Fibroblast of skin of right biceps (primary cell): ENCODE measurements at places on chromosomes 16 and 17.

GRCh38 chr17:17647524-17648178, 33.6 kb upstream of the RAI1 start:
- no peak for DNase-seq

- no peak for DNase-seq
Measured at GRCh38 chr17:33500151-33500550, 207.1 kb upstream of the ASIC2 start.

DNA sequence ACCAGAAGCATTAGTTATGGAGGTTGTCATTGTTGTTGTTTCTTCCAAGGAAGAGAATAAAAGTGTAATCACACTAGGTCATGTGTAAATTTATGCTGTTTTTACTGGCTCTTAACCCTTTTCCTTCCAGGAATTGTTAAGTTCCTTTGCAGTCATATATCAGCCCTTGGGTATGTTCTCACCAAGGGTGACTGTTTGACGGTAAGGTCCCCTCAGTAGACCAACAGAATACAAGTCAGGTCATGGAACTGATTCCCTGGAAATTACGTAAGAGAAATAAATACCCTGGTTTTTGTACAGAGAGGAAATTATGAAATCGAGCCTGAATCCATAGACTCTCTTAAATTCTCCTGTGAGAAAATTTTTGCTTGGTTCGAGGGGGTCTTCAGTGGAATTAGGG, 11.2 kb upstream of the KCNJ2 start:
- no peak for DNase-seq

DNA sequence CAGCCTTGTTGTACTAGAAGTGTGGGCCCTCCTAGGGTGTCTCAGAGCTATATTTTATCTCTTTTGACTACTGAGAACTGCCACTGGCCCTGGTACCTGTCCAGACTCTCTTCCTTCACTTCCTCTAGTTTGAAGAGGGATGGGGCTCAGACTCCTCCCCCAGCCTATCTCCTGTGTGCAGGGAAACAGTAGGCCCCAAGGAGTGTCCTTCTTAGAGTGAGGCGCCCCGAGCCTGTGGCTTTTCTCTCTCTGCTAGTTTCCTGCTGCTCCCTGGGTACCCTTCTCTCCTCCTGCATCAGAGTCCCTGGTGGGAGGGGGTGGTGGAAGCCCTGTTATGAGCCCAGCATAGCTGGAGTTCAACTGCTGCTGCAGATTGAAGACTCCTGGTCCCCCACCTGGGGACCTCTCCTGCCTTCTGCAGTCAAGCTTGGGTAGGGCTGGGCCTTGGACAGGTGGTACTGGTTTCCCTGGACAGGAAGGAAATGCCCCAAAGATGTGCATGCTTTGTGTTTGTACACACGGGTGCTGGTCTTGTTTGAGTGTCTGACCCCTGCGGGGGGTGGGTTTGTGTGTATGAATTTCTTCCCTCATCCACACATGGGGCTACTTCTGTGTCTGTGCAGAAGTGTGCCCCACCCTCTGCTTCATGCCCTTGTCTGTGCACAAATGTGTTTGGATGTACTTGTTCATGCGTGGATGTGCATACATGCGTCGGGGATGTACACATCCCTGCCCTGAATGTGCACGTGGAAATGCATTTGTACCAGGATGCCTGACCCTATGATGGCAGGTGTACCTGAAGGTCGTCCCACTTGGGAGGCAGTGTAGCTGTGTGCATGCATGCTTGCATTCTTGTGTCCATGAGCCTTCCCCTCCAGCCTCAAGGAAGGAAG, 6.9 kb downstream of the RARA start:
- DNase-seq, result no peak

DNA sequence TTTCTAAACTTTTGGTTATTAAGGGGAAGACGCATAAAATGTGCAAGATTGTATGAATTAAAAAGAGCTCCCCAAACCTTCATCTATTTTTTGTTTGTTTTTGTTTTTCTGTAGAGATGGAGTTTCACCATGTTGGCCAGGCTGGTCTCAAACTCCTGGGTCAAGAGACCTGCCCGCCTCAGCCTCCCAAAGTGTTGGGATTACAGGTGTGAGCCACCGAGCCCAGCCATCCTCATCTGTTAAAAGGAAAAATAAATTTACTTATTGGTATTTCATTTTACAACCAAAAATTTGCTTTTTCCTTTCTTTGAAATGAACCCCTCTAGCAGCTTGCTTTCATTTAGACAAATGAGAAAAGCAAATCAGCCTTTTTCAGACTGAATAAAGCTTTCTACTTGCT, 23.2 kb downstream of the RNF157 start:
- no peak for DNase-seq

DNA sequence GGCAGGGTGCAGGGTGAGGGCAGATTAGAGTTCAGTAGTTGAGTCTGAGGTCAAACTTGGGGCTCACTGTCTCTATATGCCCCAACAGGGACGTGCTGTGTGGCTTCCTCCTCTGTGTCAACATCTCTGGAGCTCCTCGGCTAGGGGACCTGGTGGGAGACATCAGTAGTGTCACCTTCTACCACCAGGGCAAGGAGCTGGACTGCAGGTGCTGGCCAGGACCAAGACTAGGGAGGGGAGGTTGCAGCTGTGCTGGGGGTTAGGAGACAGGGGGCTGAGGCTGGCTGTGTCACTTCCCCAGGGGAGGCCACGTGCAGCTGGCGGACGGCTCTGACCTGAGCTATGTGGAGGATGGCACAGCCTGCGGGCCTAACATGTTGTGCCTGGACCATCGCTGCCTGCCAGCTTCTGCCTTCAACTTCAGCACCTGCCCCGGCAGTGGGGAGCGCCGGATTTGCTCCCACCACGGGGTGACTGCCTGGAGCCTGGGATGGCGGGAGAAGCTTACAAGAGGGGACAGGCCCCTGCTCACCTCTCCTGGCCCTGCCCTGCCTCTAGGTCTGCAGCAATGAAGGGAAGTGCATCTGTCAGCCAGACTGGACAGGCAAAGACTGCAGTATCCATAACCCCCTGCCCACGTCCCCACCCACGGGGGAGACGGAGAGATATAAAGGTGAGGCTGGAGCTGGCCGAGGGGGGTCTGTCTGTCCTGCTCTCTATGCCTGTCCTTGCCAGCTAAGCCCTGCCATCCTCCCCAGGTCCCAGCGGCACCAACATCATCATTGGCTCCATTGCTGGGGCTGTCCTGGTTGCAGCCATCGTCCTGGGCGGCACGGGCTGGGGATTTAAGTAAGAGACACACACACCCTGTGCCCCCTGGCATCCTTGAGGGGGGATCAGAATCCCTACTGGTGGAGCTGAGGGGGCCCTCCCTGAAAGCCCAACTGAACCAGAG, 18.9 kb downstream of the ADAM11 start:
- DNase-seq, result no peak

DNA sequence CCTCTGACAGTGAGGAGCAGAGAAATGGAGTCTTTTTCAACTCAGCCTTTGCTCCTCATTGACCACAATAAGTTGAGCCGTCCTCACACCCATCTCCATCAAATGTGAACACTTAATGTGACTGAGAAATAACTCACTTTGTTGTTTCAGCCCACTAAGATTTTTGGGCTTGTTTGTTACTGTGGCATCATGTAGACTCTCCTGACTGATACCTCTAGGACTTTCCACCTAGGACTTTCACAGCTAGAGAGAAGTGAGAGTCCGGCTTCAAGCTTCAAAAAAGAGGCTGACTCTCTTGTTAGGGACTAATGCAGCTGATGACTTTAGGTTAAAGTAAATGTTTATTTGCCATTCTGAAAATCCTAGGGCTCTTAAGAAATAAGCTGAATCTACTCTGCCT, 435.0 kb downstream of the TMEM114 start:
- no peak for DNase-seq

- no peak for DNase-seq
Measured at GRCh38 chr17:48528153-48528935, 2.5 kb downstream of the HOXB1 start.

- no peak for DNase-seq
Measured at GRCh38 chr16:28587386-28587785, 9.5 kb downstream of the SULT1A2 start.

GRCh38 chr17:81401723-81402529, 6.7 kb downstream of the BAHCC1 start:
- peak; percentile 62 for DNase-seq

DNA sequence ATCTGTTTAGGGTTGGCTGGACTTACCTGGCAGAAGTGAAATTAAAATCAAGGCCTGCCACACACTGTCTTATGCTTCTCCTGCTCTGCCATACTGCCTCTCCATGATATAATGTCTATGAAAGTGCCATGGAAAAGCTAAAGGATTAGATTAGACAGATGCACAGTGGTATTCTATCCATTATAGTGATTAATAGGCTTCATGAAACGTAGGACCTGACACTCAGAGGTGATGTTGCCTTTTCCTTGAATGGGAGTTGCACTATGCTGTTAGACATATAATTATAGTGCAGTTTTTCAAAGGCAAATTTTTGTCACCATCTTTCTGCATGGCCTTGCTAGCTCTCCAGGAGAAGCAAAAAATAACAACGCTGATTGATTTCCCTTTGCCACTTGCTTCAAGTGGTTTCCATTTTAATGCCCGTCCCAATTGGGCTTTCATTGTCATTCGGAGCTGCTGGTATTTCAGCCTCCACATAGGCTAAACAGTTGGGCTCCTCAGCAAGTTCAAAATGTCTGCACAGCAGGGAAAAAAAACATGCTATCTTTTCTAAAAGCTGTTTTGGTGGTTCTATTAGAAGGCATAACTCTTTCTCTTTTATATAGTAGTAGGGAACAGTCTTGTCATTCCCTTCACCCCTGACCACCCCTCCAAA, 502.8 kb upstream of the GOT2 start:
- DNase-seq, result no peak

GRCh38 chr17:19991252-19991885, 13.7 kb upstream of the AKAP10 start:
- no peak for DNase-seq

GRCh38 chr16:78844682-78845081, 745.2 kb downstream of the WWOX start:
- DNase-seq, result no peak

- DNase-seq, result no peak
Measured at GRCh38 chr17:68319410-68320162, 28.3 kb downstream of the ARSG start.

- no peak for DNase-seq
Measured at GRCh38 chr16:81921843-81922584, 89.3 kb downstream of the SDR42E1 start.

DNA sequence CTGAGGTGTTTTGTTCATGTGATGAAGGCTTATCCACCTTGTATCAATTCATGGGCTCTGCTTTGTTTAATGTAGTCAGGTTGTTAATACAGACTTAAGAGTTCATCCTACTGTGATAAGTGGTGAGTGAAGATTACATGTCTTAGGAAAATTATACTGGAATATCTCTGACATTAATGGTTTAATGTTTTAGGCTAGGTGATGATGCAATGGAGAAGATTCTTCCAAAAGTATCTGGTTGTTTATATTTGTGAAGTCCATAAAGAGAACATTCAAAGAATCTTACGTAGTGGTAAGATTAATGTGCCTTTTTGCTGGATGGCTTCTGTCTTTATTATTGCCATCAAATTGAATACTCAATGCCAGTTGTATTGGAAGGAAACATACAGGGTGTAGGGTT, 236.4 kb downstream of the BCAS3 start:
- no peak for DNase-seq

DNA sequence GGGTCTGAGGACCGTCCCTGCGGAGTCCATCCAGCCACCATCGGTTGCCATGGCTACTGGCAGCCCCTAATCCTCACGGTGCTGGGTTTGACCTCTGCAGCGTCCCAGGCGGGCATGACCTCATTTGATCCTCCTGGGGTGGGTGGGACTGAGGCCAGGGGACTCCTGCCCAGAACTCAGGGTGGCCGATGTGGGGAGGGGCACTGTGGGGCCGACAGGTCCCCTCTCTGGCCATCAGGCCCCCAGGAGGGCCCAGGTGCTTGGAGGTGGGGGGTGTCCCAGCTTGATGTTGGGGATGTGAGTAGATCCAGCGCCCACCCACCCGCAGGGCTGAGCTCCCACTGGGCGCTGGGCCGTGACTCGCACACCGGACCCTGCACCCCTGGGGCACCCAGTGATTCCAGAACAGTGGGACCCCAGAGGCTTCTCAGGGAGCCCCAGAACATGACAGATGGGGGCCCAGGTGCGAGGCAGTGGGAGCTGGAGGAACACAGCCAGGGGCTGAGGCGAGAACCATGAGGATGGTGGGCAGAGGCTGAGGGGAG, 1.6 kb upstream of the SSTR5 start:
- DNase-seq, result no peak

- DNase-seq, result no peak
Measured at GRCh38 chr16:51884773-51885172, 662.2 kb downstream of the TOX3 start.

GRCh38 chr17:39730095-39730921, at the start of gene MIEN1:
TSS of gene MIEN1 (minus strand) at chr17:39730532. CDS start at chr17:39730495, 37 bp downstream.
- DNase-seq, result peak; percentile 79

DNA sequence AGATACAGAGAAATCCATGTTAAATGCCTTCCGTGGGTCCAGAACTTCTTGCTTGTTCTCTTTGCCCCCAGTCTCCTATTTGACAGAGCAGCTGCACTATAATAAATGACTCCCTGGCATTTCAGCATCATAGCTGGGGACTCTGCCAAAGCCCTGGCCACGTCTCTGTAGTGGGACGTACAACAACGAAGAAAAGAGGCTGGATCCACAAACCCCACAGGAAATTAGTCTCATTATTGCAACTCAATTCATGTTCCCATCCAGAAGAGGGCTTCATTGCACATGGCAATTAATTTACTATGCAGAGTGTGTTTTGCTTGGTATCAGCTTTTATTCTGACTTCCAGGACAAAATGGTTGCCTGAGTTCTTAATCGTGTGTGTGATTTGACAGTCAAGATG, 121.3 kb downstream of the CDH13 start:
- peak; percentile 76 for DNase-seq

GRCh38 chr16:67526149-67526791, 2.4 kb upstream of the RIPOR1 start:
- peak; percentile 48 for DNase-seq

GRCh38 chr17:17528696-17529652, 32.8 kb upstream of the RASD1 start:
- no peak for DNase-seq

DNA sequence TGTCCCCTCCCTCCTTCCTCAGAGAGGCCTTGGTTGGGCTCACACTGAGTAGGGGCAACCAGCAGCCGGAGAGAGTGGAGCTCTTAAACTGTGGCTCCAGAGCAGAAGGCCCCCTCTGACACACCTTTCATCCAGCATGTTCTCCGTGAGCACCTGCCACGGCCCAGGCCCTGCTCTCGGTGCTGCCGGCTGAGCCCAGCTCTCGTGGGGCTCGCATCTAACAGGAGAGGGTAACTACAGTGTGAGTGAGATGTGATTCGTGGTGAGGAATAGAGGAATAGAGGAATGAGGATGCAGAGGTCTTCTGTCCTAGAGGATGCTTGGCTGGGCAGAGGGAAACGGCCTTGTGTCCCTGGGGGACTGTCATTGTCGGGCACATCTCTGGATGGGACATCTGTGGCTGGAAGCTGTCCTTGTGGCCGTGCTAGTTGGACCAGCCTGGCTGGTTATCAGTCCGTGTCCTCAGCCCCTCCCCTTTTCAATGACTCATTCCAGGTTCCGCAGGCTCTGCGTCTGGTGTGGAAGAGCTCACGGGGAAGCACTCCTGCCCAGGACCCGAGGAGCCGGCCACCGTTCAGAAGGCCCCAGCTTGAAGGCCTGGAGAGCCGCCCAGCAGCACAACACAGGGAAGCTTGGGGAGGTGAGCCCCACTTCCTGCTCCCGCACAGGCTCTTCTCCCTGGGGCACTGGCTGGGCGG, 11.9 kb upstream of the DNASE1 start:
- DNase-seq, result peak; percentile 19
